Ovary (tissue), 10 donors: ENCODE measurements at places on chromosomes 4 and X. TPM values are rescaled to one million over a fixed set of nuclear protein-coding genes. Genes with fewer than 3 reads are reported as not detected.

EPHA5 gene
- 2.0 TPM for total RNA-seq

CXXC4 gene
- total RNA-seq = 2.8 TPM

DCK gene
- total RNA-seq = 11.0 TPM

MCF2 gene
- 4.7 TPM for total RNA-seq

PRDM8 gene
- 6.5 TPM for total RNA-seq

CFAP299 gene
- total RNA-seq = 0.77 TPM

LRIT3 gene
- 0.35 TPM for total RNA-seq

SNCA gene
- 16.3 TPM for total RNA-seq

CD38 gene
- 1.1 TPM for total RNA-seq

CTAG1B gene
- not detected for total RNA-seq

MORC4 gene
- total RNA-seq = 19.4 TPM

SUPT20HL2 gene
- total RNA-seq = 0.13 TPM

FAM241A gene
- 2.0 TPM for total RNA-seq

CCDC158 gene
- not detected for total RNA-seq

ADH7 gene
- total RNA-seq = not detected

MGAT4D gene
- not detected for total RNA-seq

TRIM61 gene
- 0.96 TPM for total RNA-seq

HPGDS gene
- 1.1 TPM for total RNA-seq

SCRG1 gene
- not detected for total RNA-seq
